ENCODE measurements at places on chromosomes 2 and 18.

DNA sequence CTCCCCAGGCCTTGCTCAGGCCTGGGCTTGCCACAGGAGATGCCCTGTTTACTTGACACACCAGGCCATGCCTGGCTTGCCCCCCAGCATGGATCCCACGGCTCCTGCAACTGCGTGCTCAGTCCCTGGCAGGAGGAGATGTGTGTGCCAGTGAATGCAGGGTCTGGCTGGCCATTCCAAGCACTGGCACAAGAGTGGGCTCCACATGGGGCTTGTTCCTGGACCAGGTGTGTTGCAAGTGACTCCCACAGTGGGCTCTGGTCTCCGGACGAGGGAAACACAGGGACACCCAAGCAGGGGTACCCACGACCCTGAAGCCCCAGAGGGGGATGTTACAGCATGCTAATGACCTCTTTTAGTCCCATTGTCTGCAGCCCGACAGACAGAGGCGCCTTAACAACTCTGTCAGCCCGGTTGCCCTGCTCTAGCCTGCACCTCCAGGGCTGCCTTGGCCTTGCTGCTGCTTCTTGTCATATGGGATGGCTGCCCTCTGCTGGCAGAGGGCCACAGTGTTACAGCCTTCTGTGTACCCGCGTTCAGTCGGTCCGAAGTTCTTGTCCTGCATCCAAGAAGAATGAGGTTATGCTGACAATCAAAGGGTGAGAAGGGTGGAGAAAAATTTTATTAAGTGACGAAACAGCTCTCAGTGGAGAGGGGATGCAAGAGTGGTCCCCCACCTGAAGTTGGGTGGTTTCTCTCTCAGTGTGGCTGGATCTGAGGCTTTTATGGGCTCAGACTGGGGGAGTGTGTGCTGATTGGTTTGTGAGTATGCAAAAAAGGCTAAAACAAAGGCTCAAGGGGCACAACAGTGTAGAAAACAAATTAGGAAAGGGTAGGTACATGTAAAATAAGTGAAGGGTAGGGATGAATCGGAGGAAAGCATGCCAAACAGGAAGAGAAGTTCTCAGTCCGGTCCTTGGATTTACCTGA is 180.4 kb downstream of the MBD5 start:
- DNase-seq: peak; percentile 13

DNA sequence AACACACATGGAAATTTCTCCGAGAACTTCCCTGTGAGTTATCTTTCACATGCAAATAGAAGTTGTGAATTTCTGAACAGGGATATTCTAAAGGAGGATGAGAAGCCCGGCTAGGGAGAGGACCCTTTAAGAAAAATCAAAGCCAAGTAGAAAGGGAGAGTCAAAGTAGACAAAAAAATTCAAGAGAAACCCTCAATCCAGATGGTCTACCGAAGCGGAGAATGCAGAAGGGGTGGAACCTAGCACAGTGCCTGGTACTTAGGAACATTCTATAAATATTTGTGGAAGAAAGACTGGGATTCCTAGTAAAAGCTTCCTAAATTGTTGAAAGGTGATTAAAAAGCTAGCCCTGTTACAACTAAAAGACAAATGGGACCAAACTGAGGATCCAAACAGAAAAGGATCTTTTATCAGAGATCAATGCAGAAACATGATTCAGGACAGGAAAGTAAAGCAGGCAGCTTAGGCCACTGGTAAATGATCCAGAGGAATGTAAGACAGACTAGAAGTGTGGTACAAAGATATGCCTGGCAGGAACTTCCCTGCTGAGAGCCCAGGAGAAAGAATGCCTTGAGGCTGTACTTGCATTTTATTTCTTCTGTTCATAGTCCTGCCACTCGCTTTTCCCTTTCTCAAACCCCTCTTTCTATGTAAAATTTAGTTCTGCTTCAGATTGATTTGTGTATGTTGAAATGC is 19.5 kb upstream of the GLS start:
- DNase-seq: no peak

DNA sequence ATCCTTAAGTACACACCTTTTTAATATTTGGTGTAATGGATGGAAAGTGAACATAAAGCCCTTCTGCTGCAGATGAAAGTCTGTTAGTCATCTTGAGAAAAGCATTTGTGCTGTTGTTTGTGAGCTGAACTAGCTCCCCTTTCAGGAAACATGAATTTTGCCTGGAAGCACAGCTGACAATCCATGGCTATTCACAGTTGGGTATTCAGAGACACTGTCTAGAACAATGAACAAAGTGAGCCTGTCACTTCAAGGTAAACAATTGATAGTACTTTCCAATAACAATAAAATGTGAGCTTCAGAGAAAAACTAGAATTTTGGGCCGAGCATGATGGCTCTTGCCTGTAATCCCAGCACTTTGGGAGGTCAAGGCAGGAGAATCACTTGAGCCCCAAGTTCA is 6.8 kb upstream of the EFHD1 start:
- no peak for DNase-seq

- no peak for DNase-seq
Observed at GRCh38 chr18:51006948-51007789, 22.8 kb upstream of the SMAD4 start.

GRCh38 chr2:43207553-43208300 is 18.7 kb downstream of the ZFP36L2 start:
- DNase-seq: no peak

DNA sequence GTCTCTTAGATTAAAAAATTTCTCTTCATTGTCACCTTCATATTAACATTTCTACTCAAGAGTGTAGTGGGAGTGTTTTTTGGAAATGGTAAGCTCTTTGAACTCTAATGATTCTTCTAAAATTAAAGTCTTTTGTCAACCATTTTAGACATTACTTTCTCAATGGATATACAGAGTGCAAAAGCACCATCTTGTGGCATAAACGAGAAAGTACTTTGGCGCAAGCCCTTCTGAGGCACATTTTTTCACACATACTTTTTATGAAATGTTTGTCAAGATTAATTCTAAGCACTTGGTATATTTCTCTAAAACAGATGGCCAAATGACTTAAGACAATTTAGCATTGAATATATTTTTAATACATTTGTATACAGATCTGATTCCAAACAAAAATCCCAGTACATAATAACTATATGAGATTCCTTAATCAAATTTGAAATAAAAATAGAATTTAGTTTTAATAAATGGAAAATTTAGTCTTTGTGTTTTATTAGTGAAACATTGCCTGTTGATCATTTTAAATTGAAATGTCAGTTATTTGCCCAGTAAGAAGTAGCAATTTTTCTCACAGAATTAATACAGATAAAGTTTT is 63.3 kb upstream of the GALNT5 start:
- no peak for DNase-seq

Measured in CD4-positive, alpha-beta T cell (primary cell).